Hindlimb muscle (tissue), 1 donor: ENCODE measurements at places on chromosomes 12 and 14.

- DNase-seq: no peak
Observed at GRCh38 chr12:2974560-2974971, 15.4 kb downstream of the TEAD4 start.

DNA sequence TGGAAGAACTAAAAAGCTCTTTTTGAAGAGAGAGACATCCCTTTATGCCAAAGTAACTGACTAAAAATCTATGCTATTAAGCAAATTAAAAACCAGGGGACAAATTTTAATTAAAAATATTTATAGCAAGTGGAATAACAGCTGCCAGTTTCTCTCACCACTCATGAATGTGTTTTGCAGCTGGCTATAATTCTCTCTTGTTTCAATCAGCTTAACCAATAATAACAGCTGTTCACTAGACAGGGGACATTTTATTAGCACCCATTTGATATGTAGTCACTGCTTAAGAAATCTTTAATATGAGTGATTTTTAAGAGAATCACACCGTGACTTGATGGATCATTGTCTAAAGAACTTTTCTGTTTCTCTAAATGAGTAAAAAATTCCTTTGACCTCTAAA lies 34.2 kb upstream of the KRR1 start:
- DNase-seq: no peak

DNA sequence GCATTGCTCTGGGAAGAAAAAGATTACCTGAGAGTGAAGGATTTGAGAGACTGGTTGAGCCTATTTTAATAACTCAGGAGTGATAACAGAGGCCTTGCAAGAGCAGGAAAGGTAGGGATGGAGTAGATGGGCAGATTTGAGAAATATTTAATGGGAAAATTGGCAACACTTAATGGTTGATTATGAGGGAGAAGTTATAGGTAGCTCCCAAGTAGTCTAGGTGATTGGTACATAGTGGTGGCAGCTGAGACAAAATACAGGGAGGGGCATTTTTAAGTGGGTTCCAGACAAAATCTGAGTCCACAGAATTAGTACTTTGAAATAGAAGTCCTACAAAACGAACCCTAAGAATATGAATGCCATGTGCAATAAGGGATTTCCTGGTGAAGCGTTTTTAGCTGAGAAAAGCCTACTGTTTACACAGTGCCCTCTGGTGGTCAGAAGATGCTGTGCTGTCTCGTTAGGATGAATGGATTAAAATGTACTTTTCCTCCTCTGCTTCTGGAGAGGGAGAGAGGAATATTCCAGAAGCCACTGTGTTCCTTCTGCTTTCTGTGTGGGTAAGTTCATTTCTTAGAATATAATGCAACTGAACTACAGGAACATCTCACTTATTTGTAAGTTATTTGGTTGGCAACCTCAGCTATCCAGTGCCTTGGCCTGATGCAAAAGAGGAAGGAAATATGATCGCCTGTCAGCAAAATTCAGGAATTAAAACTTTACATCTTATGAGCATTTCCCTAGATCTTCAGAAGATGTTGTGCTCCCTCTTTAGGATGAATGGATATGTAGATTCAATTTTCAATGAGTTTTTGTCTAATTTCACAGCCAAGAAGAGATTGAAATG lies 6.5 kb downstream of the ZBTB1 start:
- DNase-seq: peak; percentile 62

DNA sequence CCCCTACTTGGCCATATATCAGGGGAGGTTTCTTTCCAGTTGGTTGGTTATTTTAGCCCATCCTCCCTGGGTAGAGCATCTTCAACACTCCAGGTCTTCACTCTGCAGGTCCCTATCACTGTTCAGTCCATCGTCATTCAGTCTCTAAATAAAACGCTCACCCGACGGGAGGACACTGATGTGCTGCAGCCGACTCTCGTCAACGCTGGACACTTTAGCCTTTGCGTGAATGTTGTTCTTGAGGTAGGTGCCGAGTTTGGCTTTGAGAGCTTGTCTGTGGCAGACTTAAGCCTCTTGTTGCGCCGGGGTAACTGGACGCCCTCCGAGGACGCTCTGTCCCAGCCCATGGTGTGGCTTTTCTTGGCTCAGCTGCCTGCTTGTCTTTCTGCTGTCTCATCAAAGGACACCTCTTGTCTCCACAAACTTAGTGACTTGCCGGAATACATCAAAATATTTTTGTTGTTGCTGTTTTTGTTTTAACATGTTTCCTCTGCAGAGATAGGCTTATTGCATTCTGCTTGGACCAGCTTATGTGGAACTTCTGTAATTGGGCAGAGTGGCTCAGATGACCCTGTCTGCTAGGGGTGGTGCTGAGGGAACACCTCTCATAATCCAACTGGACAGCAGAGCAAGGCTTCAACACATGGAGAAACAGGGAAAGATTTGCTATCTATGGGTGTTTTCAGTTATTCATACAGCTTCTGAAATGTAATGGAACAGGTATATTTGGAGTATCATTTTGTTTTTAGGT lies 26.5 kb downstream of the TCTN1 start:
- no peak for DNase-seq

GRCh38 chr12:114684870-114685273 lies 897 bp upstream of the TBX3 start:
- DNase-seq: no peak

GRCh38 chr12:64173456-64173855 lies 48.6 kb downstream of the KICS2 start:
- no peak for DNase-seq

DNA sequence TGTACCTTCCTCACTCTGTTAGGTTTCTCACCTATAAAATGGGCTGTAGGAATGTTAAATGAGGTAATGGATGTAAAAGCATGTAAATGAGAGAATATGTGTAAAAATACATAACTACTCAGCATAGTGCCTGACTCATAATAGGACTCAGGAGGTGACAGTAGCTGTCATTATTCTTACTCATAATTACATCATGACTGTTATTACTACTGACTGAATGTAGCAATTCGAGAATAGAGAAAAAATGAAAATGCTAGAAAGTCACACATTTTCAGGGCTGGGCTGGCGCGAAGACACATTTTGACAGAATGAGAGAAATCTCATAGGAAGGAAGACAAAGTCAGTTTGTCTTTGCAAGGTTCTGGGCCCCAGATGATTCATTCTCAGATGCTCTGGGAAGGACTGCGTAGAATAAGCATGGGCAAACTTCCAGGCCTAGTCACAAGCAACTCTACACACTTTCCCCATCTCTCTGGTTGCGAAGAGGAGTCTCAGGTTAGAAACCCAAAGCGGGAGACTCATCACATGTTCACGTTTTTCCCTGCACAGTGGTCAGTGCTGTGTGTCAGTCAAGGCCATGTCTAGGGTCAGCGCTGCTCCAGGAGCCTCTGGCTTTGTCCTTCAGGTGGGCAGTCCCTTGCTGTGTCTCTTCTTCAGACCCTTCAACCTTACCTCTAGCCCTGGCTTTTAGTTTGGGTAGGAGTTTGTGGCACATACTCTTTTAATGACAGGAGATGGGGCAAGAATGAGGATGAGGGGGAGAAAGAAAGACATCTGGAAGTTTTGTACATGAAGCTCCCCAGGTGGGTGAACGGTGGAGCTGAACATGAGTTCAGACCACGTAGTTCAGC lies 8.4 kb downstream of the GPRC5A start:
- no peak for DNase-seq

GRCh38 chr12:47785887-47786661 lies 13.0 kb downstream of the SLC48A1 start:
- no peak for DNase-seq

DNA sequence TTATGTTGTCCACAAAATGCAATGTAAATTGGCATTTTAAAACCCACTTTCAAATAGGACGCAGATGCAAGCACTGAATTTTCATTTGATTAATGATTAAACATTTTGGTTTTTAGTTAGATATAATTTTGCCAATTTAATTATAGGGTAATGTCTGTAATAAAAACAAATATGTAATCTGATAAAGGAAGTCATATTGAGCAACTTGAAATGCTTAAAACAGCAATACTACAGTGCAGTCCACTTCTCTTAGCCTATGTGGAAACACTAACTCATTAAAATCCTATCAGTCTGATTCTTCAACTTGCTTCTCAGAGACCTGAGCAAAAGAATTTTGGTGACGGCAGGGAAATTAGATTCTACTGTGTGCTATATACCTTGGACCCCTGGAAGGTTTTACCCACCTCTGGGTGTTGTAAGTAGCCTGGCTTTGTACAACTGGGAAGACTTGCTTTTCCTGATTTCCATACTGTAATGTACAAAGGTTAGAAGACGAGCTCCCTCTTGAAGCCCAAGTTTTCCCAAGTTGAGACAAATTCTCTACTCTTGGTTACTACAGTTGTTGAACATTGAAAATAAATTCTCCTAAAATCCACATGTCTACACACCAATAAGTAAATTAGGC lies 4.1 kb downstream of the TRHDE start:
- no peak for DNase-seq

GRCh38 chr12:110780448-110780847 lies 37.8 kb upstream of the PPP1CC start:
- no peak for DNase-seq

DNA sequence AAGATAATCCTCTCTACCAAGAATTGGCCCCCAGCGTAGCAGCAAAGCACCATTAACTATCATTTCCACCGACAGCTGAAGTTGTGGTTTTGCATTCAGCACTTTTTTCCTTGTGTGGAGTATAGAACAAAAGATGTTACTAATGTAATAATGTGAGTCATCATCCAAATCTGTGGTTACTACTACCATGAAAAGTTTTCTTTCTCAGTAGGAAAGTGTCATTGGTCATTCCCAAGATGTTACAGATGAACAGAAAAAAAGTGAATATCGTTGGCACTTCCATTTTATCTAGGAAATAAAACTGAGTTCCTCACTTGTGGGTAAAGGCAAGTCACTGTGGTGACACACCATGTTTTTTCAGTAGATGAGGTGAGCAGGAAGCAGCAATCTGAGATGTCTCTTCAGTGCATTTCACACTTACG lies 30.3 kb upstream of the IFNG start:
- DNase-seq: no peak

DNA sequence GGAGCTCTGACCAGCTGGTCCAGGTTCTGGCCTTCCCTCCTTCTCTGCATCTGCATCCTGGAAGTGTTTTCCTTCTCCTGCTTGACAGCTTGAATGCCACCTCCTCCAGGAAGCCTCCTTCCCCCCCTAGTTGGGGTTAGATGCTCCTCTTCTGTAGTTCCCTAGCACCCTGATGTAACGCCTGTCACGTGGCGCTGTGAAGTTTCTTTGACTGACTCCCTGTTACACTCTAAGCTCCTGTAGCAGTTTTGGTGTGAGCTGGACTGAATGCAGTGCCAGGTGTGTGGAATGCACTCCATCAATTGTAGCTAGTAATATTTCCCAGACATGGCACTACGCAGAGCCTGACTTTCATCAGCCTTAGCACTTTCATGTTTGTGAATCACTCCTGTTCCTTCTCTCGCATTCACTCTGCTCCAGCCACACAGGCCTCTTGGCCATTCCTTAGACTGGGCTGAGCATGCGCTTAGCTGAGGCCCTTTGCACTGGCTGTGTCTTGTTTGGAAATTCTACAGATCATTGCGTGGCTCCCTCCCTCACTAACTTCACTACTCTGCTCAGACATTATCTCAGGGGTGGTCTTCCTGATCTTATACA lies 2.1 kb upstream of the FAIM2 start:
- DNase-seq: no peak

DNA sequence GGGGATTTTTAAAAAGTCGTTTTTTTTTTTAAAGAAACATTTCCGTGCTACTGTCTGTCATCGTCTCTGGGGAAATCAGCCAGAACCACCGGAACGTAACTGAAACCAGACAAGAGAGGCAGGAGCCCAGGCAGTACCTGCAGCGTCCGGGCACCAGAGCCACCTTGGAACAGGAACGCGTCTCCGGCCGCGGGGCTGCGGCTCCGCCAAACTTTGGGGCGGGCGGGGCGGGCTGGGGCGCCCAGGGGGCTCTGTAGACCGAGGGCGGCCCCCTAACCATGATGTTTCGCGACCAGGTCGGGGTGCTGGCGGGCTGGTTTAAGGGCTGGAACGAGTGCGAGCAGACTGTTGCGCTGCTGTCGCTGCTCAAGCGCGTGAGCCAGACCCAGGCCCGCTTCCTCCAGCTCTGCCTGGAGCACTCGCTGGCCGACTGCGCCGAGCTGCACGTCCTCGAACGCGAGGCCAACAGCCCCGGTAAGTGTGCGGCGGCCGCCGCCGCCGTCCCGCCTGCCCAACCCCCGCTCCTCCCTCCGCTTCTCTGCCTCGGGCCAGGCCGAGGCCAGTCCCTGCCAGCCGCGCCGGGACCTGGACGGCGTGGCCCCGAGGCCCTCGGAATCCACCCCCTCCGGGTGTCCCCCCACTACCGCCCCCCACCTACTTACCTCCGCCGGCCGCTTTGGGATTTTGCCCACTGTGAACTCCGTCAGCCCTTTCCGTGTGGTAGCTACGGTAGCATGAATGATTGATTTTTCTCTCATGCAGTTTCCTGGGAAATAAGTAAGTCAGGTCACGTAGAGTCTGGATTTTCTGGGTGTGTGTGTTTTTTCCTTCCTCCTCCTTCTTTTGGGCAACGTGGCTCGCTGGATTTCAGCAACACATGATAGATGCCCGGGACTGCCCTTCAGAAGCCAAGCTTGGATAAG lies 972 bp downstream of the SAMD4A start:
- DNase-seq: peak; percentile 72

- DNase-seq: no peak
Observed at GRCh38 chr12:130420071-130420470, 82.4 kb downstream of the PIWIL1 start.

DNA sequence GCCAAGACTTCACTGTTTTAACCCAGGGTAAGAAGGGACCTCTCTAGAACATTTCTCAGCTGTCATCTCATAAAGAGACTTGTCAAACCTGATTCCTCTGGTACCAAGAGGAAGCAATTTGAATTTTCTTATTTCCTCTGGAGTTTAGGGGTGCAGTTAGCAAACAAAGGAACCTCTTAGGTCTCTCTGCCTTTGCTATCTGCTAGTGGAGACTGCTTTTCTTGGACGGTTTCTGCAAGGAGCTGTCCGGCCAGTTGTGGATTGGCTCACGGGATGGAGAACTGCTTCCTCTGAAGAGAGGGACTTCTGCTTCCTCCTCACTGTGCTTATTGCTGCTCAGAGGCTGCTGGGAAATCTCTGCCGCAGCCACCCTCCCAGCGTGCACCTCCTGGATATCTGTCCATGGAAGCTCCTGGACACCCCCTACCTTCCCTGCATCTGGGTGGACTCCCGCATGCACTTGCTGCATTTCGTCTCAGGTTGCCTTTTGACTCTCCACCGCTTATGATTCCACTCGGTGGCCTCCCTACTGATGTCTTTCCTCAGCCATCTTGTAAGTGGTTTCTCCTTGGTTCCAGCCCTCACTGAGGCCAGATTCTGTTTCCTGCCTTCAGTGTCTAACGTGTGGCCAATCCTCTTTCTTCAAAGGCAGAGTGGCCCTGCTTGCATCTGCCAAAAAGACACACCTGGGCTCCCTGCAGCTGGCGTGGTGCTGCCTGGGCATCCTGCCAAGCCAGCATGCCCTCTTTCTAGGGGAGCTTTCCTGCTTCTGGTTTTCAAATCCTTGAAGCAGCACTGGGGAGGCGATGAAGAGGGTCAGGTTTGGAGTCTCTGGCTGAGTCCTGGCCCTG lies 187.3 kb downstream of the CHST11 start:
- no peak for DNase-seq

GRCh38 chr12:7666595-7666994 lies 887 bp upstream of the APOBEC1 start:
- DNase-seq: no peak

GRCh38 chr12:97837401-97837800 lies 374.8 kb downstream of the RMST start:
- no peak for DNase-seq

- no peak for DNase-seq
Observed at GRCh38 chr14:54881235-54881760, 21.3 kb downstream of the GCH1 start.

- no peak for DNase-seq
Observed at GRCh38 chr14:104274806-104275205, 136.4 kb downstream of the KIF26A start.

GRCh38 chr12:5094986-5095385 lies 51.3 kb downstream of the KCNA5 start:
- DNase-seq: no peak
